ENCODE measurements at places on chromosomes 5 and 9.

DNA sequence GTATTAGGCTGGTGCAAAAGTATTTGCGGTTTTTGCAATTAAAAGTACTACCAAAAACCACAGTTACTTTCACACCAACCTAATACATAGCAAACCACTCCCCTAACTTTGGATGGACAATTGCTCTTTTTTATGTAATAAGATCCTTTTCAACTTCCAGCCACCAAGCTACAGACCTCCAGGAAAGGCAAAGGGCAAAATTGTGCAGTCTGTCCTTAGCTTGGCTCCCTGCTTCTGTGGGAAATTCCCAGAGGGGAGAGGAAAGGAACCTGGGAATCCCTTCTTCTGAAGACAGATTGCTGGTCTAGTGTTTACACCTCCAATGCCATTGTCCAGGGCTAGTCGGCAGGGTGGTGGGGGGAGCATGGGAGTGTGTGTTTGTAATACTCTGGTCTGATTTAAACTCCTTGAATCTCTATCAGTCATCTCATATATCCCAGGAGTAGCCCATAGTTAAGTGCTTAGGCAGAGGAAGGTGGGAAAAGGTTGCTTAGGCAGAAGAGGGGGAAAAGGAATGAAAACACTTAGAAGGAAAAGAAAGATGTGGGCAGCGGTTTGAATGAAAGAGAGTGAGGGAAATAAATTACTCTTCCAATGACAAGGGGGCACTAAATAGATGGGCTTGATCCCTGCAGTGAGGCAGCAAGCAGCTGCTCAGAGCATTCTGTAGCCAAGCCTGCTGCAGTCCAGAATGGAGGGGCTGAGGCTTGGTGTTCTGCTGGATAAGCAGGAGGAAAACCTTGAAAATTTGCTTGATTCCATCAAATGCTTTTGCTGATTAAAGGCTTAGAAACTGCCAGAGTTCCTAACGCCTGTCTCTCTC is 86.9 kb upstream of the MAP1B start:
- DNase-seq = no peak

DNA sequence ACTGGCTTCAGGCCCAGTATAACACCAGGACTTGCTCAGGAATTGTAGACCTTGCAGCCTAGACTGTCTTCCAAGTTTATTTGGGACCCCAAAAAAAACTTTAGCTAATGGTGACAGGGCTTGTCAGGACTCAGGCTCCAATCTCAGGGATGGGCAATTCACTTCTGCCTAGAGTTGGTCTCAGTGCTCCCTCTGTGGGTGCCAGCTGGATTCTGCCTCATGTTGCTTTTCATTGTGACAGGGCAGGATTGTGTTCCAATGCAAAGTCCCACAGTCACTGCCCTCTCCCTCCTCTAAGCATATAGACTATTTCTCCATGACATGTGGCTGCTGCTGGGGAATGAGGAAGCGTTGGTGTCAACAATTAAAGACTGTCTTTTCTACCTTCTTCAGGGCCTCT is 174.7 kb downstream of the CYLC2 start:
- no peak for DNase-seq

GRCh38 chr9:87950765-87951488 is 23.4 kb downstream of the CDK20 start:
- DNase-seq = no peak

DNA sequence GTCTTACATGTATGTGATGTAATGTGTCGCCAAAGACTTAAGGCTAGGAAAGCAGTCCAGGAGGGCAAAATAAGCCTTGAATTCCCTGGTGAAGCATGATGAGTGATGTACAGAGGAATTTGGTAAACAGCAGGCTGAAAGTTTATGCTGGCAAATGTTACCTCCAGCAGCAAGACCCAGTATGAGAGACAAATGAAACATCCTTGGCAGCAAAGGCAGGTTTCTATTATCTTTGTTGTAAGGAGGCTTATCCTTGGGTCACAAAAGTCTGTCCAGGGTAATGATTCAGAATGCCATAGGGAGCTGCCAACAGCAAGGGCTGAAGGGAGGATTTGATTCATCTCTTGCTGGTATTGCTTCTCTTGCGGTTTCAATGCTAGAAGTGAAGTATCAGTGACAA is 75.9 kb upstream of the HTR4 start:
- DNase-seq = no peak

Data from right forelimb (tissue), 1 donor.